ENCODE measurements at places on chromosomes 3 and 15.

DNA sequence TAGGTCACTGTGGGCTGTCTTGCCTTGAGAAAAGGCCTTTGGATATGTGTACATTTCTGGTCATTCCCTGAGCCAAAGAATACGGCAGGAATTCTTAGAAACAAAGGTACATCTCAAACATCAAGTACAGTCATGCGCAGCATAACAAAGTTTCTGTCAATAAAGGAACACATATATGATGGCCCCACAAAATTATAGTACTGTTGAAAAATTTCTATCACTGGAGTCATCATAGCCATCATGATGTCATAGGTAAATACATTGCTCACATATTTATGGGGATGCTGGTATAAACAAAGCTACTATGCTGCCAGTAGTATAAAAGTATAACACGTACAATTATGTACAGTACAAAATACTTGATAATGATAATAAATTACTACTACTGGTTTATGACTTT is 38.9 kb upstream of the NECTIN3 start:
- no peak for DNase-seq

- DNase-seq: no peak
These were observed 765 bp upstream of the UBE2E2 start for GRCh38 chr3:23202203-23202920.

DNA sequence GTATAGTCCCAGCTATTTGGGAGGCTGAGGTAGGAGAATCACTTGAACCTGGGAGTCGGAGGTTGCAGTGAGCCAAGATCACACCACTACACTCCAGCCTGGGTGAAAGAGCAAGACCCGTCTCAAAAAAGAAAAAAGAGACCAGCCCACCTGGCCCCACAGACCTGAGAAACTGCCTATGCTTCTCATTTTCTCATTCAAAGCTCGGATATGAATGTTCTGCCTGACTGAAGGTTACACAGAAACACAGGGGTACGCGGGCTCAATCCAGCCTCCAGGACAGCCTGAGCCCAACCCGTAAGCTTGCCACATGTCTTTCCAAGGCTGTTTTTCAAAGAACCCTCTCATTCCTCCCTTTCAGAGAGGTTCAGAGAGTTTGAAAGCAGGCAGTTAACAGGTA is 9.7 kb upstream of the LRRC15 start:
- DNase-seq: no peak

GRCh38 chr3:67297715-67298475 is 299.8 kb downstream of the KBTBD8 start:
- no peak for DNase-seq

- no peak for DNase-seq
These were observed 170.9 kb downstream of the EPHB1 start for GRCh38 chr3:134965865-134966481.

GRCh38 chr3:157333551-157333991 is 103.1 kb upstream of the PTX3 start:
- DNase-seq: no peak

DNA sequence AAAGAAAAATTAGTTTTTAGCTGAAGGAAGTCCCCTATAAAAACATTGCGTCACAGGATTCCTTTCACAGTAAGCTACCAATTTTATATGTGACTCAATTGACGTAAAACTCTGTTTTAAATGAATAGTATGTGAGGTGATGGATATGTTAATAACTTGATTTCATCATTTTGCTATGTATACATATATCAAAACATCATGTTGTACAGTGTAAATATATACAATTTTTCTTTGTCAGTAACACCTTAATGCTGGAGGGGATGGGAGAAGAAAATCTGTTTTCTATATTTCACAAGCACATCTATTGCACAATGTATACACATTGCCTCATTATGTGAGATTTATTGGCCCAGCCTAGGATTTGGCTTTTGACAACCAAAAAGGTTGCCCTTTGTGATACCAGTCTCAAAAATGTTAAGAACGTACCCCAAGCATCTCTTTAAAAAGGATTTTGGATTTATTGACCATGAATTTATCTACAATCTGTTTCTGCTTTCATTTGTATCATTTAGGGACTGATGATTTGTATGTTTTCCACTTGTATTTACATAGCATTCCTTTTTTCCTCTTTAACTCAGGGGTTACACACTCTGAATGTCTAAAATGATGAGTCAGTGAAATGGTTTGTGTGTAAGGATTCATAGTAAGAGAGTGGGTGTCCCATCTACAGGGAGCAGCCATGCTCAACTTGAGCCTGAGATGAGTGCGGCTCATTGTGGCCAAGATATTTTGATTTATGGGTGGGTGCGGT is 62.6 kb downstream of the CRTC3 start:
- DNase-seq: no peak

GRCh38 chr15:41233367-41233771 is 2.3 kb downstream of the CHP1 start:
- no peak for DNase-seq

DNA sequence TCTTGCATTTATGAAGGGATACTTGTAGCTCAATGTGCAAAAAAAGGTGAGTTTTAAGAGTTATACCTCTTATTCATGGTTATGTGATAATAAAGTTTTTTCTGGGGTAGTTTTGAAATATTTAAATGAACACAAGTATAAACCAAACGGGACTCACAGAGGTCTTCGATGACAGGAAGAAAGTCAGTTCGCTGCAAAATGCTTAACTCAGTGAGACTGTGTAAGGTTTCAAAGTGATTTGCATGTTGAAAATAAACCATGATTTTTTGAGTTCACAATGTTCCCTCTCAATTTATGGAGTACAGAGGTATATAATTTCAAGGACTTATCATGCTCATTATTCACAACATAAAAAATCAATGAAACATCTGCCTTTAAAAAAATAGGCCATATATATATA is 36.3 kb upstream of the MYH15 start:
- DNase-seq: no peak

- peak; percentile 85 for DNase-seq
These were observed 5.8 kb downstream of the ISLR start for GRCh38 chr15:74179101-74179841.

DNA sequence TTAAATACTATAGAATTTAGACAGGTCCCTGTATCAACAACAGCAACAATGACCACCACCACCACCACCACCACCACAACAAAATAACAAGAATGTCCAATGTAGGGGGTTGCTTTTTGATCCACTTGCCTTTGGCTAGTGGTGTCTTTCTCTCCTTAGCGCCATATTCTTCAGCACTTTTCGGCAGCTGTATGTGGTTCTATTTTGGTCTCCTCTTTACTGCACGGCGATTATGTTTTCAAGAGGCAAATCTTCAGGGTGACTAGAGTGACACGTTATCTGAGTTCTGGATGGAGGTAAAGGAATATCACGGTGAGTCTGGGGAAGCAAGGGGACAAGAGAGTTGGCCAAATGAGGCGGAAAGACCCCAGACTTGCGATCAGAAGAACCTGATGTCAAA is 56.1 kb downstream of the ST6GAL1 start:
- DNase-seq: no peak

GRCh38 chr15:52220251-52220650 is 29.1 kb upstream of the GNB5 start:
- DNase-seq: no peak

- no peak for DNase-seq
These were observed 308.2 kb downstream of the VPS13C start for GRCh38 chr15:61752001-61752400.

GRCh38 chr3:135239615-135239884 is 444.5 kb downstream of the EPHB1 start:
- DNase-seq: no peak
